Amygdala (tissue), 56 donors: ENCODE measurements at places on chromosomes 6 and 20.

DNA sequence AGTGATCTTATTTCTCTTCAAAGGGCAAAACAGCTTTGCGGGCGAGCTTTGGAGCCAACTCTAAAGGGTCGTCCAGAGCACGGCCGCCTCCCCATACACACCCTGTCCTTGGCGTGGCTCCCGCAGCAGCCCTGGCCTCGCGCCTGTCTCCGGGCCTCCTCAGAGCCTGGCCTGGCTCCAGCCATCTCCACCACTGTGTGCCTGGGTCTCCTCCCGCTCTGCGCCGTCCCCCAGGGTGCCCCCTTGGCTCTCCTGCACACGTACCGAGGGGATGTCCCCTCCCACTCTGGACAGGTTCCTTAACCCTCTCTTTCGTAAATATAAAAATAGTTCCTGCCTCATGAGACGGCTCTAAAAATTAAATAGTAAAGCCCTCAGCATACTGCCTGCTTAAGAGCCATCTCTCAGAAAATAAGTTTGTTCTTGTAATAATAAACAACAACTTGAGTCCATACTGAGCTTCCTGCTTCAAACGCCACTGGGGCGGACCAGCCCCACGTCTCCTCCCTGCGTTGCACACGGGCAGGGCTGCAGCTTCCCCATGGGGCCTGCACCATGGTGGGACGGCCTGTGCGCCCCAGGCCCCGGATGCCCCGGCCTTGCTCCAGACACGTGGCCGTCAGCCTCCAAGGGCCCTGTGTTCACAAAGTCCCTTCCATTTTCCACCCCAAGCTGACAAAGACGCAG, 226.2 kb downstream of the TTLL2 start:
- DNase-seq: peak; percentile 30

DNA sequence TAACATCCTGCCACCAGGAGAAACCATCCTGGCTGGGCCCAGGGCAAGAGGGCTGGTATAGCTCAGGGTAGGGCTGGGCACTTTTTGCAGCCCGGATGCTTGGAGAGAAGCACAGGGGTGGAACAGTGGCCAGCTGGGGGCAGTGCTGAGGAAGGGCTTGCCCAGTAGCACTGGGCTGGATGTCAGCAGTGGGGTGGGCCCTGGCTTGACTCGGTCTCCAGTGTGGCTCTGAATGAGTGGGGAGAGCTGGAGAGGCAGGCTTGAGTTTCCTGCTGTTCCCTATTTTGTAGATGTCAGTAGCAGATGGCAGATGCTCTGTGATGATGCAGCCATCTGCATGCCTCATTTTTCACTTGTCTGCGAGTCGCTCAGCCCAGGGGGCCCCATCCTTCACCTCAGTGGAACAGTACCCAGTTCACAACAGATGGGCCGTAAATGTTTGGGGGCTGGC, 56.3 kb upstream of the TULP1 start:
- no peak for DNase-seq

DNA sequence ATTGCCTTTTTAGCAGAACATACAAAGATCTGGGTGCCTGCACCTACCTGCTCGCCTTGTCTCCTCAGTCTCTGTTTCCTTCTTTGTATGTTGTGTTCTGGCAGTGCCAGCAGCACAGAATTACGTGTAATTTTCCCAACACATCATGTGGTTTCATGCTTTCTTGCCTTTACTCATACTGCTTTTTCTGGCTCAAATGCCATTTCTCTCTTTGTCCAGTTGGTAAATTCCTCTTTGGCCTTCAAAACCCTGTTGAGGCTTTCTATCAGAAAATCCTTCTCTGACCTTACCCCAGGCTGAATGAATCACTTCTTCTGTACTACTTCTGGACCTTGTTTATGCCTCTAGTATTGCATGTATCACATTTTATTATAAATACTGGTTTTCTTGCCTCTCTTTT, 31.8 kb downstream of the L3MBTL3 start:
- no peak for DNase-seq

DNA sequence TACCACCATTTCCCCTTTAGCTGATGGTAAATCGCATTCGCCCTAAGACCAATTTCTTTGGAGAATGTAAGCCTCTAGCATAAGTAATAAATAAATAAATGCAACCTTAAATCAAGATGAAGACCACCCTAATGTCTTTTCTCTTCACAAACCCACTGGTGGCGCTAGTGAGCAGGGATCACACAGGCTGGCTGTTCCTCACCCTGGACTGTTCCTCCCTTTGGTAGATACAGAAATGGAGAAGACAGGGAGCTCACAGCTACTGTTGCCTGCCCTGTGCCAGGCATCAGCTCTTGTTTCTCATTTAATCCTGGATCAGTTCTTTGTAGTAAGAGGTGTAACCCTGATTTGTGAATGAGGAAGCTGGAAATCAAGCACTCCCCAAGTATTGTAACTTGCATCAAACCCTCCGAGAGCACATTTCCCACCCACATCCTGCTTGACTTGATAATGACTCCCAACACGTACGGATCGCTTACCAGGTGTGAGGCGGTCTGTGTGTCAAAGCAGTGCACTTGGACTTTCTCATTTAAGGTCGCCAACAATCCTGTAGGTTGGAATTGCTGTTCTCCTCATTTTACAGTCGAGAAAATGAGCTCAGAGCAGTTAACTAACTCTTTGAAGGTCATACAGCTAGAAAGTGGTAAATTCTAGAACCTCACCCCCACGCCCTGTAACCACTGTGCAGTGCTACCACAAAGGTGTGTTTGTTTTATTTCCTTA, 236.1 kb downstream of the TSHZ2 start:
- DNase-seq: no peak
